Stimulated activated CD4-positive, alpha-beta T cell treated with anti-CD3 and anti-CD28 coated beads, Interleukin-1b, Interleukin-23, amount 100 ng/mL, for 4 hours (primary cell): ENCODE measurements at places on chromosomes 12 and 14.

GRCh38 chr14:29941401-29941800 lies 13.8 kb upstream of the PRKD1 start:
- no peak for DNase-seq

- DNase-seq, result no peak
Measured at GRCh38 chr12:15472036-15472435, 149.7 kb downstream of the PTPRO start.

GRCh38 chr12:71090971-71091370 lies 66.8 kb downstream of the TSPAN8 start:
- no peak for DNase-seq

DNA sequence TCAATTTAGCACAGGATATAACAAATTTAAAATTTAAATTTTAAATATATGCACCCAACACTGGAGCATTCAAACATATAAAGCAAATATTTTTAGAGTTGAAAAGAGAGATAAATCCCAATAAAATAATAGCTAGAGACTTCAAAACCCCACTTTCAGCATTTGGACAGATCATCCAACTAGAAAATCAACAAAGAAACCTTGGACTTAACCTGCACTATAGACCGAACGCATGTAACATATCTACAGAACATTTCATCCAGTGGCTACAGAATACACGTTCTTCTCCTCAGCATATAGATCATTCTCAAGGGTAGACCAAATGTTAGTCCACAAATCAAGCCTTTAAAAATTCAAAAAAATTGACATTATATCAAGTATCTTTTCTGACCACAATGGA lies 64.0 kb downstream of the SPTSSA start:
- no peak for DNase-seq

DNA sequence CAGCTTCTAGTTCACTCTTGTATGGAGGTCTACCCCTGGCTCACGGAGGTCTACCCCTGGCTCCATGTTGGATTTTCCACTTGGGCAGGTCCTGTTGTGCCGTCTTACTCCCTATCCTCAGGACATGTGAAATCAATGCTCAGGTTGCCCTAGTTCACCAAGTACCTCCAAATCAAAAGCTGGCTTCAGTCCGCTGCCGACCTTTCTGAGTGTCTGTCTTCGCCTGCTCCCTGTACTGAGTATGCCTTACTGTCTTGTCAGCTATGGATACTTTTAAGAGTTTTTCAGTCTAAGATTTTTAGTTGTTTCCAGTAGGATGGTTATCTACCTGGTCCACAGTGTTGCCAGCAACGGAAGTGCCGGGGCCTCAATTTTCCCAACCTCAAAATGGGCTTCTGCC lies 40.1 kb upstream of the BCL11B start:
- no peak for DNase-seq
